ENCODE measurements at places on chromosomes 6 and 20. TPM values are rescaled to one million over a fixed set of nuclear protein-coding genes. Genes with fewer than 3 reads are reported as not detected.

ZC2HC1B gene
- not detected for total RNA-seq

FAM217B gene
- 6.7 TPM for total RNA-seq

ESF1 gene
- 20.6 TPM for total RNA-seq

GDAP1L1 gene
- total RNA-seq: not detected

MYO6 gene
- 7.3 TPM for total RNA-seq

CLVS2 gene
- total RNA-seq: 0.14 TPM

POLH gene
- total RNA-seq: 10.0 TPM

FILIP1 gene
- 0.32 TPM for total RNA-seq

UNC5CL gene
- total RNA-seq: 0.52 TPM

OR2H2 gene
- total RNA-seq: not detected

VWA7 gene
- total RNA-seq: 2.0 TPM

SLC22A2 gene
- not detected for total RNA-seq

ILRUN gene
- 32.4 TPM for total RNA-seq

LRP11 gene
- 37.9 TPM for total RNA-seq

LINC00237 gene
- total RNA-seq: not detected

PRSS35 gene
- 0.05 TPM for total RNA-seq

LGSN gene
- 3.3 TPM for total RNA-seq

MRPS18A gene
- 48.9 TPM for total RNA-seq

JPH2 gene
- 1.1 TPM for total RNA-seq

C20orf204 gene
- 0.62 TPM for total RNA-seq

MRPL2 gene
- total RNA-seq: 60.0 TPM

BFSP1 gene
- 4.1 TPM for total RNA-seq

HLA-DPA1 gene
- total RNA-seq: not detected

SPATA25 gene
- 0.28 TPM for total RNA-seq

PPP1R3G gene
- 1.4 TPM for total RNA-seq

DEFB132 gene
- not detected for total RNA-seq

OTOR gene
- total RNA-seq: not detected

DPPA5 gene
- not detected for total RNA-seq

FAM83D gene
- total RNA-seq: 74.4 TPM

ANKRD66 gene
- total RNA-seq: not detected

PLEKHG1 gene
- total RNA-seq: 0.38 TPM

EYS gene
- 0.19 TPM for total RNA-seq

UTRN gene
- 9.6 TPM for total RNA-seq

THEMIS gene
- not detected for total RNA-seq

FRK gene
- total RNA-seq: 1.2 TPM

EEF1A1 gene
- 7,472 TPM for total RNA-seq

PLA2G7 gene
- total RNA-seq: 0.06 TPM

GABRR1 gene
- total RNA-seq: not detected

IRF4 gene
- total RNA-seq: 0.45 TPM

Data from A549 treated with CORT108297 at 1 μM for 4 hours (cell line).